CD4-positive, alpha-beta T cell treated with Interleukin-6 for 4 hours (primary cell): ENCODE measurements at places on chromosomes 12 and 14.

GRCh38 chr12:52081263-52081733 lies 1.8 kb downstream of the SMIM41 start:
- peak; percentile 25 for DNase-seq

GRCh38 chr14:68694516-68695235 lies 98.2 kb downstream of the ZFP36L1 start:
- no peak for DNase-seq

GRCh38 chr14:104866451-104867370 lies 1.6 kb downstream of the CEP170B start:
- no peak for DNase-seq

GRCh38 chr12:12008232-12008850 lies 62.4 kb upstream of the BCL2L14 start:
- DNase-seq = peak; percentile 73

- DNase-seq = no peak
Observed at GRCh38 chr14:22579881-22580280, 9.1 kb downstream of the DAD1 start.

DNA sequence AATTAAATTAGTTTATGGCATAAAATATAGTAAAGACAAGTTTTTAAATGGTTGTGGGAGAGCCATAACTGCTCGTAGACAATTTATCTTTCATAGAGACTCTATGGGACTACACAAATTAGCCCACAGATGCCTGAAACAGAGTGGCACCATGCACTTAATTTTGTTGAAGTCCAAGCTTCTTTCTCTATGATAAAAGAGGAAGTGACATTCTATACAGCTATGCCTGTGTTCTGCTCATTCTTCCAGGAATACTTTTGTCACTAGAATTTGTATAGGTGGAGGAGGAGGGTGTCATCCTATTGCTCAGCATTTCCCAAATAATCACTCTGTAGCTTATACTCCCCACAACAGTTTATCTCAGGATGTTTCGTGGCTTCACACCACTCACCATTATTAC lies 43.7 kb upstream of the KICS2 start:
- no peak for DNase-seq

DNA sequence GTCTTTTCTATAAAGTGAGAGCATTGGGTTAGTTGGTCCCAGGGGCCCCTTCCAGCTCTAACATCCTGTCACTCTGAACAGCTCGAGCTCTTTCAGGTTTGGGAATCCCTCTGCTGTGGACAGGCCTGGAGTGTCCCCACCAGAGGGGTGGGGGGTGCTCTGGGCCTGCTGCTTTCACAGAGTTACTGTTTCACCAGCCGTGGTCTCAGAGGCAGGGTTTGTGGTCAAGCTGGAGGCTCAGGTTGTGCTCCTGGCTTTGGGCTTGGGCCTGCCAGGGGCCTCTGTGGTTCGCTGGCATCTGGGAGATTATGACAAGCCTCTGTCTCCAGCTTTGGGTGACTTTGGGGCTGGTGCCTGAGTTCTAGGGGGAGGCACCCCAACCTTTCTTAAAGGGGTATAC lies 59.6 kb downstream of the FBXL14 start:
- no peak for DNase-seq
